Bronchial smooth muscle cell (primary cell): ENCODE measurements at places on chromosomes 3 and 15. TPM values are rescaled to one million over a fixed set of nuclear protein-coding genes. Genes with fewer than 3 reads are reported as not detected.

The GOLGA8J gene
- 0.09 TPM in 1 of 2 replicates, not detected in the other for total RNA-seq

The LARP6 gene
- total RNA-seq: 83.7 and 93.6 TPM in 2 replicates

The C3orf20 gene
- not detected in 2 replicates for total RNA-seq

The NAA50 gene
- 129 and 149 TPM in 2 replicates for total RNA-seq

The WDR93 gene
- total RNA-seq: 0.09 and 0.16 TPM in 2 replicates

The THRB gene
- total RNA-seq: 0.09 and 0.79 TPM in 2 replicates

The FOXL2 gene
- under 0.01 TPM in 1 of 2 replicates, not detected in the other for total RNA-seq
